ENCODE measurements at places on chromosomes 2 and 18.
A peak's percentile ranks its signal among the peaks of the same experiment; 100 is the strongest.

DNA sequence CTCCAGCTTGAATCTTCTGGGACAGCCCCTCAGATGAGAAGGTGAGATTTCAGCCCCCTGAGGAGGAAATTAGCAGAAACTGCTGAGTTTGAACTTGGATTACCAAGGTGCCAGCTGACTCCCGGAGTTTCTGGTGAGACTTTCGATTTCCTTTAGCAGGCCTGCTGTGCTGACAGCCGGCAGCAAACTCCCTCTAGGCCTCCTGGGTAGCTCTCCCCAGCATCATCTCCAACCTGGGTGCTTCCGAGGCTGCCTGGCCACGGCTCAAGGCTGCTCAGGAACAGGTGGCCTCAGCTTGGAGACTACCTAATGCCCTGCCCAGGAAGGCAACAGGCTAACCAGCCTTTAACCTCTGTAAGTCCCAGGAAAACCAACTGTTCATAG lies 16.5 kb downstream of the SDC1 start:
- DNase-seq, result peak; percentile 41

- DNase-seq, result no peak
Observed at GRCh38 chr18:56927786-56928185, 219.1 kb upstream of the BOD1L2 start.

DNA sequence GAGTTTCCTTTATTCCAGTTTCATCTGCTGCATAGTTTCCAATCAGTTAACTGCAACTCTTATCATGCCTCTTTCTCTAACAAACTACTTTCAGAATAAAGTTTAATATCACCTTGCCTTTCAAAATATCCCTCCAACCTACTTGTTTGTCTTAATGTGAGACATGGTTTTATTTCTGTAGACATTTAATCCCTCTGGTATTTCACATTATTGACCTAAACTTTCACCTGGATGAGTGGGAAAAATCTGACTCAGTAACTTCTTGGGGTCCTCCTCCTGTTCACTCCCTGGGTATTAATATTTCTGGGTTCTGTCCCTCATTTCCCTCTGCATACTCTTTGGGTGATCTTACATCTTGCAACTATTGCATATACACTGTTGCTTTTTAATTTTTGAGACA lies 27.9 kb downstream of the MSH6 start:
- DNase-seq, result no peak

DNA sequence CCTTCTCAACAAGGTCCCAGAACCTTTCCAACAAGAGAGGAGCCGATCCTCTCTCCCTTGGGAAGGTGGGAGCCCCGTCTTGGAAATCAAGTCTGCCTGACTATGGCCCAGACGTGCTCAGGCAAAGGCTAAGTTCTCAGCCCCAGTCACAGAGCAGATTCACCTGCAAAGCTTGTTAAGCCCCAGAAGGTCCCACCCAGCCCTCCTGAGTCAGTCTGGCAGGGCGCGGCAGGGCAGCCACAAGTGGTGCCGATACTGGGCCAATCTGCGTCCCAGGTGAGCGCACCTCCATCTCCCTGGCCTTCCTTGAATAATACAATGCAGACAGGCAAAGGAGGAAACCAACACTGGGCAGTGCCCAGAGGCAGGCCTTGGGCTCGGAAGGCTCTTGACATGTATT lies 15.0 kb downstream of the CRACDL start:
- DNase-seq, result no peak

GRCh38 chr2:28153851-28154250 lies 238.8 kb upstream of the FOSL2 start:
- DNase-seq, result no peak

DNA sequence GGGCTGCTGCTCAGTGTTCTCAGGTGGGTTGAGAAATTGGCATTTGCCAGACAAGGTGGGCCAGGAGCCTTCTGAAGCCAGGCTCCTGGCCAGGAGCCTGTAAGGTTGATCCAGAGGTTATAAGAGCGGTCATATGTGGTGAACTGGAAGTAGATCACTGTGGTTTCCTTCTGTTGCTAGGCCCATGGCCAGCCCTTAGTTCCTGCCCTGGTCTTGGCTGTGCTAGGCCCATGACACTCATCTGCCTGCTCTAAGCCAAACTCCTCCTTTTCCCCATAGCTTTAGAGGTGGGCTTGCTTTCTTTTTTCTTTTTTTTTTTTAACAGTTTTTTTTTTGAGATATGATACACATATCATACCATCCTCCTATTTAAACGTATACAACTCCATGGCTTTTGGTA lies 5.0 kb upstream of the MGAT5 start:
- DNase-seq, result no peak

DNA sequence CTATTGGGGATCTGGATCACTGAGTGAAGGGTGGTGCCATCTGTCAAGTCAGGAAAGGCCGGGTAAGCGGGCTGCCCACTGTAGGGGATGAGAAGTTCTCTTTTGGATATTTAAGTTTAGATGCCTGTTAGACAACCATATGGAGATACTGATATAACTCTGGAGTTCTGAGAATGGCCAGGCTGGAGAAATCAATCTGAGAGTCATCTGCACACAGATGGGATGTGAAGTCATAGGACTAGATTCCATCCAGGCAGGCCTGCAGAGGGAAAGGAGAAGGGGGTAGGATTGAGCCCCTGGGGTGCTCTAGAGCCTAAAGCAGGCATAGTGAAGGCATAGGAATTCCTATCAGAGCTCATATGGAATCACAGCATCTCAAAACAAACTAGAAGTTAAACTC lies 30.1 kb downstream of the SPRED2 start:
- DNase-seq, result no peak

- DNase-seq, result no peak
Observed at GRCh38 chr2:107111623-107112022, 225.7 kb upstream of the ST6GAL2 start.

- no peak for DNase-seq
Observed at GRCh38 chr2:20410556-20411277, 36.2 kb upstream of the RHOB start.

- DNase-seq, result no peak
Observed at GRCh38 chr2:48323146-48323545, 206.8 kb upstream of the STON1 start.

- DNase-seq, result no peak
Observed at GRCh38 chr2:60555783-60556139, 2.3 kb upstream of the BCL11A start.

GRCh38 chr2:149799013-149799705 lies 211.6 kb upstream of the MMADHC start:
- DNase-seq, result peak; percentile 56

DNA sequence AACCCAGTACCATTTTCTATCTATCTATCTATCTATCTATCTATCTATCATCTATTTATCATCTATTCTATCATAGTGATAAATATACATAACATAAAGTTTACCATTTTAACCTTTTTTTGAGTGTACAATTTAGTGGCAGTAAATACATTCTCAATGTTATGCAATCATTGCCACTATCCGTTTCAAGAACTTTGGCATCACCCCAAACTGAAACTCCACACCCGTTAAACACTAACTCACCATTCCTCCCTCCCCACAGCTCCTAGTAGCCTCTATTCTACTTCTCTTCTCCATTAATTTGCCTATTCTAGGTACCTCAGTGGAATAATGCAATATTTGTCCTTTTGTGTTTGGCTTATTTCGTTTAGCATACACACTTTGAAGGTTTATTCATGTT lies 82.5 kb upstream of the KCNE4 start:
- DNase-seq, result peak; percentile 56

DNA sequence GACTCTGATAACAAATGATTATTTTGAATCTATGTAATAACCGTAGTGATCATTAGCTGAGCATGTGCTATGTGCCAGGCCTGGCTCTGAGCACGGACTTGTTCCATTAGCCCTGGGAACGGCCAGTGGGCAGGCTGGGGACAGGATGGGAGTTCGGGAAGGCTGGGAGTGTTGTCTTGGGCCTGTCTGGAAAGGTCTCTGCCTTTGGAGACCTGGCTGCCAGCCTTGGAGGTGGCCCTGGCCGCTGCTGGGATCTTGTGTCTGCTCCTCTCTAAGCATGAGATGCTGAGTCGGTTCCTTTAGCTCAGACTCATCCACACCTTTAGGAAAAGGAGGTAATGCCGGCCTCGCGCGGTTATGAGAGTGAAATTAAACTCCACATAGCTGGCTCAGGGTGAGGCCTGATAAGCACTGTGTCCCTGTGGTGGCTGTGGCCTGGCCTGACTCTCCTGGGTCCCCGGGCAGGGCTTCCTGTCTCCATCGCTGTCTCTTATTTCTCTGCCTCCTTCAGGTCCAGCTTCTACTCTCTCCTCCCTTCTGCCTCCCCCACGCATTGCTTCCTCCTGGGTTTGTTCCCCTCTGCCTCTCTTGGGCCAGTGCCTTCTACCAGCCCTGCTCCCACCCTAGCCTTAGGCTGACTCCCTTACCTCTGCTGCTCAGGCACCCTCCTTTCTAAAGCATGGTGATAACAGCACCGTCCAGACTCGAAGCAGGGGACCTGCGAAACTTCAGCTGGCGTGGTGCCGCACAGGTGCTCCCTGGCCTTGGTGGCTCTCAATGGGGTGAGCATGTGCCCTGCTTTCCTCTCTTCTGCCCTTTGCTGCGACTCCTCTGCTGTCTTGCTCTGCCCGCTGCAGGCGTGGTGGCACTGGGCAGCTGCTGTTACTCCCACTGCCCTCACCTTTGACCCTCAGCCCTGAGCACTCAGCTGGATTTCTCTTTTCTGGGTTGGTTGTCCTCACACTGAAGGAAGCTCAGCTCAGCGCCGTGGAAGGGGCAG lies 41.8 kb downstream of the NCK2 start:
- DNase-seq, result no peak

DNA sequence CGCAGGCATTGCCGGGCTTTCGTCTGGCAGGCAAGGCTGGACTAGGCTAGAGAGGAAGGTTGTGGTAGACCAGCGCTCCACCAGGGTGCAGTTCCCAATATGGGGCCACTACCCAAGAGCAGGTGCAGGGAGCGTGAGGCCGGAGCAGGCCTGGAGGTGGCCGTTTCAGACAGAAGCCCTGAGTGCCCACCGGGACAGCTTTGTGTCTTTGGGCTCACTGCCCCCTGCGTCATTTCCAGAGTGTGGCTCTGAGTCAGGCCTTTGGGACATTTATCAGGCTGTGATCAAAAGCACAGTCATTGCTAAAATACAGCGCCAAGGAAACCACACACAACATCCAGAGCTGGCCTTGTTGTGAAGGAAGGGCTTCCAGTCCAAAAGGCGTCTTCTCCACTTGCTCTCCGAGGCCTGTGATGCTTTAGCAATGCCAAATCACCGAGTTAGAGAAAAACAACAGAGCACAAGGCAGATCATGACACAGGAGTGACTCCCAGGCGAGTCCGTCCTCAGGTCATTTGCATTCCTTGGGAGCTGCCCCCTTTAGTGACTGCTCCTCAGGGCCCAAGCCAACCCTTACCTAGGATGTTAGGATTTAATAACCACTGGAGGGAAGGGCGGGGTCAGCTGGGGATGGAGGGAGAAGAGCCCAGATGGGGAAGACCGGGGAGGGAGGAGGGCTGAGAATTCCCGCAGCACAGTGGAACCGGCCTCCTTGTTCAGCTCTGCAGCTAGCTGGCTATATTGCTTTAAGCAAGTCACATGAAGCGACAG lies 42.3 kb downstream of the RFX8 start:
- no peak for DNase-seq

DNA sequence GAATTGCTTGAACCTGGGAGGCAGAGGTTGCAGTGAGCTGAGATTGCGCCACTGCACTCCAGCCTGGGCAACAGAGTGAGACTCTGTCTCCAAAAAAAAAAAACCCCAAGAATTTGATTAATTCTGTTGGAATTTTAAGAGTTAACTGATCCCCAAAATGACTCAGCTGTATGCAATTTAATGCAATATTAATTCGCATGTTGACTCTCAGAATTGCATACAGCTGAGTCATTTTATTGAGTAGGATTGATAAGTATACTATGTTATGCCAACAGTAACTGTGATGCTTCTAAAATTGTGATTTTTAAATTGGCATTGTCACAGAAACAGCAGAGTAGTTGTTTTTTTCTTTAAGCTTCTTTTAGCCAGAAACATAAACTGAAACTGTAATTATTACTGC lies 19.6 kb downstream of the MSH2 start:
- DNase-seq, result peak; percentile 13

- peak; percentile 1 for DNase-seq
Observed at GRCh38 chr18:37419315-37419714, 146.3 kb downstream of the CELF4 start.

GRCh38 chr2:215863687-215864086 lies 149.7 kb downstream of the MREG start:
- DNase-seq, result no peak

DNA sequence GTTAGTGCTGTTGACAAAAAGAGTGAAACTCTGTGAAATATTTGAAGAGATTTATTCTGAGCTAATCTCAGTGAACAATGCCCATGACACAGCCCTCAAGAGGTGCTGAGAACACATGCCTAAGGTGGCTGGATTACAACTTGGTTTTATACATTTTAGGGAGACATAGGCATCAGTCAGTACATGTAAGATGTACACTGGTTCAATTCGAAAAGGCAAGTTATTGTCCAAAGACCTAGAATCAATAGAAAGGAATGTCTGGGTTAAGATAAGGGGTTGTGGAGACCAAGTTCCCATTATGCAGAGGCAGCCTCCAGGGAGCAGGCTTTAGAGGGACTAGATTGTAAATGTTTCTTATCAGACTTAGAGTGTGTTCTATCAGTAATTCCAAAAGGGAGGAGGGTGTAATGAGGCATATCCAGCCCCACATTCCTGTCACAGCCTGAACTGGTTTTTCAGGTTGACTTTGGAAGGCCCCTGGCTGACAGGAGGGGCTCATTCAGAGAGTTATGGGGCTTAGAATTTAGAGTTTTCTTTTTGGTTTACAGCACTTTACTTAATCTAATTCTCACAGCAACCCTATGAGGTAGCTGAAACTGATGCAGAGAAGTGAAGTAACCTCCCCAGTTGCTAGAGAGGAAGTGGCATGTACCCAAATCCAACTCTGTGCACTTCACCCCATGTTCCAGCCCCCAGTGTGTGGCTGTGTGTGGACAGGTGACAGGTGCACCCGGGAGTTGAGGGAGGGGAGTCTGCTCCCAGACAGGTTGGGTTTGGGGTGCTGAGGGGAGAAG lies 28.3 kb upstream of the ASAP2 start:
- DNase-seq, result peak; percentile 44

DNA sequence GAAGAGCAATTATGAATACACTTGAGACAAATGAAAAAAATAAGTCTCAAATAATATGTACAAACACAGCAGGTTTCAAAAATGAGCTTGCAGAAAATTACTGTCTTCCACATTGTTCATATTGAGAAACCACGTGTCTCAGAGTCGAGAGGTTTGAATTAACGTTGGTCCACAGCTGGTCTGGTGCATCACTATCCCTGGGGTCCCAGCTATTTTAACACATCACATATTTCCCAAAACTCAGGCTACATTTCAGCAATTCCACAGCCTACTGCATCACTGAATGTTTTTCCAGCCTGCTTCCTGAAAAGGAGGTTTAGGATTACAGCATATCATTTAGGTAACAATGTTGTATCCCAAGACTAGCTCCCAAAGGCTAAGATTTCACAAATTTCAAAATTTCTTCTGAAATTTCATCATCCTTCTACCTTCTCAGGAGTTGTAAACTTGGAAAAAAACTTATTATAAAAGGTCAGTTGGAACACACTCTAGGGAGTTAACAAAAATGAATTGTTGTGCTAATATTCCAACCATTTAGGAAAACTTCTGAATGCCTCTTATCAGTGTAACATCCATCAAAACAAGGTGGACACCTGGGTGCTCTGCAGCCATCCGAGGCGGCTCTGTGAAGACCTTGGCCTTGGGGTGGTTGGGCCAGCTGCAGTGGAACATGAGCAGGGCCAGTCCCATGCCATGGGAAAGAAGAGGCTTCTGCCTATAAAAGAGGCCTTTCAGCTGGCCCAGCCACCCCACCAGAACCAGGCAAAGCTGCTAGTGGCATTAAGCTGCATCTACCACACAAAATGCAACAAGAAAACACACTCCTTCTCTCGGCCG lies 198.1 kb upstream of the RBBP8 start:
- DNase-seq, result peak; percentile 29

Measured in amniotic epithelial cell (primary cell).